ENCODE measurements at places on chromosomes 2 and 18. TPM values are rescaled to one million over a fixed set of nuclear protein-coding genes. Genes with fewer than 3 reads are reported as not detected.

Gene SCYGR6
- not detected for total RNA-seq

Gene SPAST
- total RNA-seq: 17.2 TPM

Gene SPATA3
- not detected for total RNA-seq

Gene CNDP1
- total RNA-seq: not detected

Gene TNFRSF11A
- 6.3 TPM for total RNA-seq

Gene LRP1B
- total RNA-seq: 1.7 TPM

Gene ANKRD39
- 19.0 TPM for total RNA-seq

Gene APCDD1
- total RNA-seq: not detected

Gene TUBA4B
- not detected for total RNA-seq

Gene TACR1
- total RNA-seq: not detected

Gene AQP12A
- total RNA-seq: not detected

GRCh38 chr2:80070587-80070986 is 234.0 kb downstream of the LRRTM1 start:
- peaks cover 18% of the 10 kb centered on the region for H3K27me3 ChIP-seq

GRCh38 chr2:157540102-157540501 is 88.6 kb downstream of the ACVR1C start:
- no peaks in the 10 kb centered on the region for H3K4me1 ChIP-seq
- no peaks in the 10 kb centered on the region for H3K36me3 ChIP-seq
- H3K4me3 ChIP-seq: no peak overlapping the region
- H3K27ac ChIP-seq: no peak overlapping the region
- no peaks in the 10 kb centered on the region for H3K27me3 ChIP-seq

GRCh38 chr2:3434654-3435053 is 55.2 kb downstream of the TRAPPC12 start:
- DNase-seq: no peak
- no peaks in the 10 kb centered on the region for H3K4me1 ChIP-seq
- H3K27me3 ChIP-seq: no peaks in the 10 kb centered on the region
- no peak overlapping the region for H3K4me3 ChIP-seq
- no peaks in the 10 kb centered on the region for H3K36me3 ChIP-seq

- H3K4me3 ChIP-seq: no peak overlapping the region
- no peak for DNase-seq
- H3K36me3 ChIP-seq: 0 out of 2 replicates have a peak, but pooled peaks cover 2% of the 10 kb centered on the region
Observed at GRCh38 chr2:110794390-110794789, 62.0 kb downstream of the ACOXL start.

DNA sequence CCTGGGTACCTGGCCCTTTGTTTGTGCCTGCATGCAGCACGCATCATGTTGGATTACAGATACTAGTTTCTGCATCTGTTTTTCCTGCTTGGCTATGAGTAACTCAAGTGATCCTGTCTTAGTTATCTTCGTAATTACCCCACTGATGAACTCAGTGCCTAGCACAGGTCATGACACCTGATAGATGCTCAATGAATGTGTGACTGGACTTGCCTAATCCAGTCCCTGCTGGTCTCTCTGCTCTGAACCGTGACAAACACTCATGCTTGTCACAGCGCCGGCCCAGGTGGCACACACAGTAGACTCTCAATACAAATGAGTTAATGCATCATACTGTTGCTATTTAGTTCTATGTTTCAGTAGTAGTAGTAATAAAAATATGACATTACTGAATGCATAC is 31.2 kb upstream of the NTSR2 start:
- no peaks in the 10 kb centered on the region for H3K27me3 ChIP-seq
- peaks cover 82% of the 10 kb centered on the region for H3K4me1 ChIP-seq
- H3K27ac ChIP-seq: peak overlapping the region; percentile 37
- no peak overlapping the region for H3K4me3 ChIP-seq

- H3K27ac ChIP-seq: no peak overlapping the region
- H3K27me3 ChIP-seq: no peaks in the 10 kb centered on the region
- no peaks in the 10 kb centered on the region for H3K36me3 ChIP-seq
- no peak for DNase-seq
- H3K4me1 ChIP-seq: no peaks in the 10 kb centered on the region
- no peak overlapping the region for H3K4me3 ChIP-seq
Observed at GRCh38 chr2:217801711-217802110, 201.1 kb downstream of the TNS1 start.

DNA sequence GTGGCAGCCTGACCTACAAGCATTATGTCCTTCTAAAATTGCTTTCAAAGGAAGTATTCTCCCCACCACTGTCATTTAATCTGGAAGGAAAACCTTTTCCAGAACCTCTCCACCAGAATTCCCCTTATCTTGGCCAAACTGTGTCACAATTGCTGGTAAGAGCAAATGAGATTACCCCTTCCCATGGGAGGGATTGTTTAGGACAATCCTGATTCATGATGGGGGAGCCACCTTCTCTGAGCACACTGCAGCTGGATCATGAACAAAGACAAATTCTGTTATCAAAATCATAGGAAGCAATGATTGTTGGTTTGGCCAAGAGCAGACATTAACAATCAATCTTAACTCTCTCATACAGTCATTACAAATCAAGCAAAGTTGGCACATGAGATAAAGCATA is 18.1 kb upstream of the ATOH8 start:
- H3K27ac ChIP-seq: no peak overlapping the region
- H3K4me1 ChIP-seq: no peaks in the 10 kb centered on the region
- H3K27me3 ChIP-seq: no peaks in the 10 kb centered on the region
- H3K36me3 ChIP-seq: no peaks in the 10 kb centered on the region
- no peak for DNase-seq
- no peak overlapping the region for H3K4me3 ChIP-seq

- no peak for DNase-seq
- H3K27ac ChIP-seq: peak overlapping the region; percentile 92
- peak overlapping the region; percentile 60 for H3K4me3 ChIP-seq
- peaks cover 29% of the 10 kb centered on the region for H3K4me1 ChIP-seq
- H3K36me3 ChIP-seq: no peaks in the 10 kb centered on the region
Observed at GRCh38 chr2:231679908-231680284, 28.4 kb upstream of the PTMA start.

- H3K4me3 ChIP-seq: no peak overlapping the region
- peaks cover 4% of the 10 kb centered on the region for H3K4me1 ChIP-seq
- no peak overlapping the region for H3K27ac ChIP-seq
Observed at GRCh38 chr18:36415625-36416024, 118.1 kb downstream of the FHOD3 start.

- peak overlapping the region; percentile 55 for H3K27ac ChIP-seq
- no peak overlapping the region for H3K4me3 ChIP-seq
- no peaks in the 10 kb centered on the region for H3K27me3 ChIP-seq
- peaks cover 40% of the 10 kb centered on the region for H3K4me1 ChIP-seq
- DNase-seq: peak; percentile 97
Observed at GRCh38 chr2:41966431-41966893, 81.4 kb upstream of the PKDCC start.

- H3K27ac ChIP-seq: no peak overlapping the region
- H3K36me3 ChIP-seq: no peaks in the 10 kb centered on the region
- H3K27me3 ChIP-seq: no peaks in the 10 kb centered on the region
- no peak for DNase-seq
Observed at GRCh38 chr18:56873441-56874140, 222.4 kb downstream of the WDR7 start.

GRCh38 chr2:223414646-223415045 is 187.5 kb downstream of the SCG2 start:
- H3K4me1 ChIP-seq: no peaks in the 10 kb centered on the region
- no peaks in the 10 kb centered on the region for H3K27me3 ChIP-seq
- no peak overlapping the region for H3K27ac ChIP-seq
- no peak overlapping the region for H3K4me3 ChIP-seq

DNA sequence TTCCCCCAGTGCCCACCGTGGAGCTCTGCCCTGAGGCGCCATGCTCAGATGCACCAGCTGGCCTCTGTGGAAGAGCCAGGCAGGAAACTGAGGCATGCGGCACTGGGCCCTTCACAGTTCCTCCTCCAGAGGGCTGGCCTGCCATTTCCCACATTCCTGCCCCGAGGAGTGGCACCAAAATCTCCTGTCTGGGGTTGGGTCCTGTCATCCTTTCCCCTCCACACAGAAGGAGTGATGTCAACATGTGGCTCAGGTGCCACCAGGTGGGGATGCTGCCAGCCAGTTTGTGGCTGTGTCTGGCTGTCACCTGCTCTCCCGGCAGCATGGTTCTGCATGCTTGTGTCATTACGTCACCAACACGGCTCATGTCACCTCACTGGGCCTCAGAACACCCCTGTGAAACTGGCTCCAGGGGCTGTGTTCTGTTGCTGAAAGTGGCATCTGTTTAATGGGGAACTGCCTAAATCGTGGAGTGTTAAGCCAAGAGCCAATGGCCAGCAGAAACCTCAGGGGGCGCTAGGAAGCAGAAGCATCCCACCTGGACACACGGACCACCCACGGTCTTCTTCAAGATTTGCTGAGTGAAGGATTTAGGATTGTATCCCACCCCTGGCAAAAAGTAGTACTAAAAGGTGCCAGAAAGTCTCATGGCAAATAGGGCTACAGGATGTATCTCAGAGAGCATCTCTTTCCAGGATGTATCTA is 51.3 kb downstream of the ZAP70 start:
- no peaks in the 10 kb centered on the region for H3K27me3 ChIP-seq
- DNase-seq: no peak

DNA sequence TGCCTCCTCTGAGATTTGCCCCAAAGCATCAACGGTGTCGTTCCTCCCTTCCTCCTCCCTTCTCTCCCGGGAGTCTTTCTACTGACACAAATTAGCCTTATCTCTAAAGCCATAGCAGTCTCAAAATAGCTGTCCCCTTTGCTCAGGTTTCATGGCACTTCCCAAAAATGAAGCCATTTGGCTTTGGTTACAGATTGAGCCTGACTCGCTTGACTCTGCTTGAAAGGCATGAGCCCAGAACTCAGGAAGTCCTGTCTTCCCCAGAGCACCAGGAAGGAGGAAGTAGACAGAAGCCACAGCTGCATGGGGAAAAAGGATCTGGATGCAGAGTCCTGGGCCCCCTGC is 234.4 kb upstream of the RGPD4 start:
- H3K4me1 ChIP-seq: no peaks in the 10 kb centered on the region
- peaks cover 37% of the 10 kb centered on the region for H3K27me3 ChIP-seq
- no peaks in the 10 kb centered on the region for H3K36me3 ChIP-seq
- no peak for DNase-seq
- no peak overlapping the region for H3K27ac ChIP-seq

- H3K27me3 ChIP-seq: no peaks in the 10 kb centered on the region
- no peak overlapping the region for H3K27ac ChIP-seq
- H3K36me3 ChIP-seq: no peaks in the 10 kb centered on the region
- peaks cover 10% of the 10 kb centered on the region for H3K4me1 ChIP-seq
- no peak for DNase-seq
Observed at GRCh38 chr2:119116411-119117295, 41.9 kb downstream of the C1QL2 start.

- peaks cover 7% of the 10 kb centered on the region for H3K36me3 ChIP-seq
- DNase-seq: no peak
Observed at GRCh38 chr2:65317841-65318240, 90.2 kb downstream of the ACTR2 start.

GRCh38 chr2:211760103-211760502 is 778.5 kb downstream of the ERBB4 start:
- no peaks in the 10 kb centered on the region for H3K27me3 ChIP-seq
- no peaks in the 10 kb centered on the region for H3K36me3 ChIP-seq
- no peak for DNase-seq
- no peaks in the 10 kb centered on the region for H3K4me1 ChIP-seq
- no peak overlapping the region for H3K27ac ChIP-seq
- H3K4me3 ChIP-seq: no peak overlapping the region
